Left colon (tissue), 2 donors: ENCODE measurements at places on chromosomes 13 and 19. TPM values are rescaled to one million over a fixed set of nuclear protein-coding genes. Genes with fewer than 3 reads are reported as not detected.
A peak's percentile ranks its signal among the peaks of the same experiment; 100 is the strongest.

DNA sequence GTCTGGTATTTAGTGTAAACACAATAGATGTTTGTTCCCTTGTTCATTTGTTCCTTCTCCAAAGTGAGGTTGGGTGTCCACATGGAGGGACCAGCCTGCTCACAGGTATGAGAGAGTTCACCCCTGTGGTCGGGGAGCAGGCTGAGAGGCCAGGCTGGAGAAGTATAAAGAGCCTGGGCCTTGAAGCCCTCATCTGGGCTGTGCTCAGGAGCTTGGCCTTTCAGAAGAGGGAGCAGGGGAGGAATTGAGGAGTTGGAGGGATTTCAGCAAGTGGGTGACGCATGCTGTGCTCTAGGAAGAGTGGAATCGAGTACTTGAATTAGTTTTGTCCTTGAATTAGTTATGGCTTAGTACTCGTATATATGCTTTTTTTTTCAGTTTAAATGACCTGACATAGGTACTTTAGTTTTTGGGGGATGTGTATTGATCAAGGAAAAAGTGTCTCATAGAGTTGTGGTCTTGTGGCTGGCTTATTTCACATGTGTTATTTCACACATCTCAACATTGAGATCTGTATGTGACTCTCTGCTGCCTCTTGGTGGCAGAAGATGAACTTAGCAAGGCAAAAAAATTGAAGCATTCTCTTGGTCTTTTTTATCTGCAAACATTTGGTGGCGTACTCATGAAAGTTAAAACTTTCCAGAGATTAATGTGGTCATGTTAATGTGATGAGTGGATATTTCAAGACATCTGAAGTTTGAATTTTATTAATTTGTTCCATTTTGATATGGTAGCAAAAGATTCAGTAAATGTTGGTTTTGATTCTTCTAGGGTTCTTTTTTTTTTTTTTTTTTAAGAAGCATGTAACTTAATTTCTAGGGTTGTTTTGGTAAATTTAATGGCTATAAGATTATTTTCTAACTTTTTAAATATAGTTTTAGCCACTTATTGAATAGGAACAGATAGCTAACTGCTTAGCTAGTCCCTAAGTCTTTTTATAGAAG lies 54.3 kb downstream of the SLAIN1 start:
- no peak for DNase-seq

- DNase-seq = peak; percentile 45
These were observed 70.9 kb upstream of the WASF3 start for GRCh38 chr13:26486550-26486949.

DNA sequence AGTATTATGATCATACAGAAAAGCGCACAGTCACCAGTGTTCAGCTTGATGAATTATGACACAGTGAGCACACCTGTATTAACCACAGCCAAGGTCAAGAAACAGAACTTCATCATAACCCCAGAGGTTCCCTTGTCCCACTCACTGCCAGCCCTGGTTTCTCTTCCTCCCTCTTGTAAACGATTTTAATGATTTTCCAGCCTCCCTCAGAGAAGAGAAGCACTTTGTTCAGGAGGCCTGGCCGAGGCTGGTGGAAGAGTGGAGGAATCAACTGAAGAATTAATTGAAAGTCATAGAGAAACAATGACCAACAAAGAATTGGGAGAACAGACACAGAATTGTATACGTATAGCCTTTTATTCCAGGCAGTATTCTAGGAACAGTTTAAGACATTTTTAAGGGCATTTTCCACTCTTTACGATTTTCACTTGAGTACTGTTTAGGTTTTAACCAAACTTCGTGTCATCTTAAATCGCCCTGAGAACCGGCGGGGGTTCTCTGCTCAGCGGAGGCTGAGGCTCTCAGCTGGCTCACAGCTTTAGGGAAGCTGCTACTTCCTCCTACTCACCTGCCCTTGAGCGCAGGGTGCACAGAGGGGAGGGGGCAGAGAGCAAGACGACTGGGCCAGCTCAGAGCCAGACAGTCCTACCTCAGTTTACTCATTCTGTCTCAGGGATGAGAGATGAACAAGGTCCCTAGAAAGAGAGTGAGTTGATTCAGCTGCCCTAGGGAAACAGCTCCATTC lies 108.6 kb downstream of the AKAP11 start:
- no peak for DNase-seq

- peak; percentile 46 for DNase-seq
These were observed 136.3 kb upstream of the SERP2 start for GRCh38 chr13:44237276-44237767.

DNA sequence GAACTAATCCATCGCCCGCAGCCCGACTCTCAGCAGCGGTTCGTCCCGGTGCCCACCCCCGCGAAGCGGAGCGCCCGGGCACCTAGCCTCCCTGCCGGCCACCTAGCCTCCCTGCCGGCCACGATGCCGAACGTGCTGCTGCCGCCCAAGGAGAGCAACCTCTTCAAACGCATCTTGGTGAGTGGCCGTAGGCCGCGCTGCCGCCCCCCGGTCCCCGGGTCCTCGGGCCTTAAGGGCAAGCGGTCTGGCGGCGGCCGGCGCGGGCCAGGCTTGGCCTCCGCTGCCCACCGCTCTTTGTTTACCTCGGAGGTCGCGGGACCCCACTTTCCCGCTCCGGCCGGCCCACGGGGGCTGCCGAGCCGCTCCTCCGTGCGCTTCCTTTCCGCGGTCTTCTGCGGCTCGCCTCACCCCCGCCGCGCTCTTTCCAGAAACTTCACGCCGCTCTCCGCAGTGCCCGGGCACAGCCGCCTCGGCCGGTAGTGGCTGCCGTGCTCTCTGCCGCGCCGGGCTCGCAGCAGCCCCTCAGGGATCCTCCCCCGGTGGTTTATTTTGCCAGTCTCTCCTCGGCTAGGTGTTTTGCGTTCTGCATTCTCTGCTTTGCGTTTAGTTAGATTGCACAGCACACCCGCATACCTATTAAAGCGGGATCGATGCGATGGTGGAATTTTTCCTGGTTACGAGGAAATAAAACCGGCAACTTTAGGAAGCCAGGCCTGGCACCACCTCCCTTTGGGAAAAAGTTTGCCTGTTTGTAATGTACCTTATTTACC lies 524 bp downstream of the NAA16 start:
- DNase-seq = no peak

- DNase-seq = no peak
These were observed 7.7 kb downstream of the NDUFB7 start for GRCh38 chr19:14563989-14564651.

- DNase-seq = peak; percentile 59
These were observed 1.2 kb downstream of the CDC34 start for GRCh38 chr19:532561-533363.

GRCh38 chr13:49220036-49220855 lies at the start of gene MLNR:
Gene MLNR, plus strand, starts transcription at chr13:49220338. Its CDS starts 0 bp downstream, at chr13:49220338.
- DNase-seq = peak; percentile 45

GRCh38 chr19:7602240-7602934 lies 6.7 kb downstream of the CAMSAP3 start:
- no peak for DNase-seq

DNA sequence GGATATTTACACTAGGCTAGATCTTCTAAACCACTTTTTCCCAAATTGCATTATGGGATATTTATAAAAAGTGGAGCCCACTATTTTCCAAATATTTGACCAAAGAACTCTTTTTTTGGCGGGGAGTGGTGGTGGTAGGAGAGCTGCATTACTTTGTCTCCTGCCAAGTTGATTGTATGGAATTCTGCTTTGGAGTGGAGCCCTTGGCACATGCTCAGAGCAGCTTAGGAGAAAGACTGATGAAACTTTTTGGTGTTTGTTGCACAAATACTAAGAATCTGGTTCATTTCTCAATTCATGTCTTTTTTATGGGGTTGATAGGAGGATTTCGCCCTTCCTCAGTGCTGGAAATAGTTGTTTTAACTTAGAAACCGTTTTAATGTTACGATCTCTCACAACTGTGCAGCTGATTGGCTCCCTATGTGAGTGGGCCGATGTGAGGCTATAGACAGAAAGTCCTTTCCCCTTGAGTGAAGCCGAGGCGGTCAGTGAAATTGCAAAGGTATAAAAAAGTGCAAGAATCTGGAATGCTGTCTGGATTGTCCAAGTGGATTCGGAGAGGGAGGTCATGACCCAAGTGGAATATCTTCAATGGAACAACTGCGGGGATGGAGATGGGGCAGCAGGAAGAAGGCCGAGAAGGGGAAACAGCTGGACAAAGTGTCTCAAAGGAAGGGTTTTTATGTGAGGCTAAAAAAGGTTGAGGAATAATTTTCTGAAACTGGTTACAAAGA lies 415.9 kb downstream of the FGF9 start:
- DNase-seq = no peak

- DNase-seq = no peak
These were observed 47.4 kb upstream of the TMTC4 start for GRCh38 chr13:100721885-100722512.

Gene PALM
- 8.7 TPM for total RNA-seq

Gene TJP3
- total RNA-seq = 343 TPM

Gene IGFL4
- total RNA-seq = not detected

Gene BRME1
- total RNA-seq = 7.9 TPM
